ENCODE measurements at places on chromosomes 7 and 10.

- no peak for DNase-seq
Observed at GRCh38 chr10:34702093-34702937, 112.8 kb downstream of the PARD3 start.

DNA sequence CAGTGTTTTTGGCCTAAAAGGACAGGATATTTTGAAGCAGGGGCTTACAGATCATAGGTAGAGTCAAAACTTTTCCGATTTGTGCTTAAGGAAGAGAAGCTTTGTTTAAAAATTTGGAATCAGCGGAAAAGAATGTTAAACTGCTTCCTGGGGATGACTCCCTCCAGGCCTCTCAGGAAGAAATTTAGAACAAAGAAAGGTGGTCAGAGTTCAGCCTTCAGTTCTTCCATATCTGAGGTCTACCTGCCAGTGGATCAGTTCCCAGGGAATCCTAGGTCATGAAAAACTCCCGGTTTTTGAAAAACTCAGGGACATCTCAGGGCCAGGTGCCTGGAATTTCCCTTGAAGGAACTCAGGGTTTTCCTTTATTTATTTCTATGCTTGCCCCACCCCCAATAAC, 100.3 kb downstream of the MCU start:
- DNase-seq: no peak

DNA sequence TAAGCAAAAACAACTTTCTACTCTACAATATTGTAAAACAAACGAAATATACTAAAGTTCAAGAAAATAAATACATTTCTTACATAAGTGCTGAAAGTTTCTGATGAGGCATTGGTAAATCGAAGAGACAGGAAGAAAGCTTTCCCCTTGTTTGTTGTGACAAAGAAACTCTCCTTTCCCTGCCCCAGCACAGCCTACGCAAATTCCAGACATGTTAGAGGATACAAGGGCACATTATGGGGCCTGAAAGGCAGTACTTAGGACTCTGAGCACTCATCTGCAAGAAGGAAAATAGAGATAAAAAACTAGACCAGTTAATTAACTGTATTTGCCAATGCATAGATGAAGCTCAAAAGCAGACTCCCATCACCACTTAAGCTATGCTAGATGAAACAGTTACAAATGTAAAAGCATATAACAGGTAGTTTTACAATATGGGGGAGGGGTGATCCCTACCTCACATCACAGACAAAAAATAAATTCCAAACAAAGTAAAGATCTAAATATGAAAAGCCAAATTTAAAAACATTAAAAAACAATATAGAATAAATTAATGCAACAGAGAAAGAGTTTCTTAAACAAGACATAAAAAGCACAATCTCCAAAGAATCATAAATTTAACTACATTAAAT, 21.8 kb downstream of the ARHGAP19 start:
- DNase-seq: no peak

DNA sequence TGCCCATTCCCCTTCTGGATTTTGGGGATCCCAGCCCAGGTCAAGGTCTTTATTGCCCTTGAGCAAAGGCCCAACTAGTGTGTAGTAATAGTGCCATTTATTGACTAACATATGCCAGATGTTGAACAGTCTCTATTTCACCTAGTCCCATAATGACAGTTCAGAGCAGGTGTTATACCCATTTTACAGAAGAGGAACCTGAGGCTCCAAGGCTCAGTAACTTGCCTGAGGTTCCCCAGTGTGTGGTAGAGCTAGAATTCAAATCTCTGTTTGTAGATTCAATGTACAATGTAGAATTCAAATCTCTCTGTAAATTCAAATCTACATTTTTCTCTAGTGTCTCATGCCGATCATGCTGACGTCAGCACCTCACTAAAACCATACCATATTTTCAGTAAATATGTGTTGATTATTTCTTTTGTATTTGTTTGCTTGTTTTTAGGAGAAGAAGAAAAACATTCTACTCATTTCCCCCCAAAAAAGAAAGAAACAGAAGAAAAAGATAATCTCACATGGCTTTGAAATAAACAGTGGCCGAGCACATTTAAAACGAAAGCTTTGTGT, 329.7 kb downstream of the PRPF18 start:
- no peak for DNase-seq

DNA sequence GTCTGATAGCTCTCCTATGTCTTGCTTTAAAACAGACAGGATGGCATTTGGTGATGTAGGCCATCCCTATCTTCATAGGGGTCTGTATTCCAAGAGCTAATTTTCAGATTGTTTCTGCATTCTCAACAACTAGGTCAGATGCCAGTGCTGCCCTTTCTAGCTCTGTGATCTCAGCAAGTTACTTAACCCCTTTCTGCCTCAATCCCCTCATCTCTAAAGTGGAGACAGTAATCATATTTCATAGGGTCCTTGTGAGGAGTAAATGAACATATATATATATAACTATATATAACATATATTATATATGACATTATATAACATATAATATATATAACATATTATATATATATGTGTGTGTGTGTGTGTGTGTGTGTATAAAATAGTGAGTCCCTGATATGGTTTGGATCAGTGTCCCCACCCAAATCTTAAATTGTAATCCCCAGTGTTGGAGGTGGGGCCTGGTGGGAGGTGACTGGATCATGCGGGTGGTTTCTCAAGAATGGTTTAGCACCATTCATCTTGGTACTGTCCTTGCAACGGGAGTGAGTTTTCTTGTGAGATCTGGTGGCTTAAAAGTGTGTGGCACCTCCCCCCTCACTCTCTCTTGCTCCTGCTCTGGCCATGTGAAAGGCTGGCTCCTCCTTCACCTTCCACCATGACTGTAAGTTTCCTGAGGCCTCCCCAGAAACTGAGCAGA, 45.2 kb downstream of the HIPK2 start:
- no peak for DNase-seq

DNA sequence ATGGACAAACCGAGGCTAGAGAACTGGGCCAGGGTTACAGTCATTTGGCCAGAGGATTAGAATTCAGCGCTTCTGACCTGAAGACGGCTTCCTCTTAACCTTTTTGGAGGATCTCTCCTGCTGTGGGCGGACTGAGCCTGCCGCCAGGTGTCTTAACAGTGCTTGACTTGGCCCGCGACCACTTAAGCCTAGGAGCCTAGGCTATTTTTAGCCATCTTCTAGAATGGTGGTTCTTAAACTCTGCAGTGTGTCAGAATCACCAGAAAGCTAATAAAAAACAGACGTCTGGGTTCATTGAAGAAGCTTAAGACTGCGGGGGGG, 722 bp downstream of the MDH2 start:
- no peak for DNase-seq

DNA sequence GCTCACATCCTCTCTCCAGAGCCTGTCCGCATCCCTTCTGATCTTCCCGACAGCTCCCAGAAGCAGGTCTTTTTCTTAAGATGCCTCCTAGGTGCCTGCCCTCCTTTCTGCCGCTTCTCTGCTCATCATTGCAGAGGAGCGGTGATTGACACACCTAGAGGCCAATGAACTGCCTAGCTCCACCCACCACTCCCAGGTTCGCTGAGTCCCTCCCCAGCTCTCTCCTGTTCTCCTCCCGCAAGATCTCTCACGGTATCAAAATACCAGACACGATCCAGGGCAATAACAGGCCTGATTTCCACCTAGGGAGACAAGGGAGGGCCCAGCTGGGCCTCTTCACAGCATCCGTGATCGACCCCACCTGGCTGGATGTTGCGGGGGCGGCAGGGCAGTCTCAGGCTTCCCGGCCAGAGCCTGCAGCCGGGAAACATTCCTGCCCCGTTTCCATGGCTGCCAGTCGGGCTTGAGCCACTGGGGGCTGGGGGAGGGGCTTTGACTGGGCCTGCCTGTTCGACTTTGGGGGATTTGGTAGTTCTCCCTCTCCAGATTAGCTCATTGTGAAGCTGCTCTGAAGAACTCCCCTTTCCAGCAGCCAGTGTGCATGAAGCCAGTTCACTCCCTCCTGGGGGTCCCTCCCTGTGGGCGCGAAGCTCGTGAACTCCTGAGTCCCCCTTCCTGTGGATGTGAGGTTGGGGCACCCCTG, 373.5 kb downstream of the RPS24 start:
- DNase-seq: no peak

All from CMK (cell line).